ENCODE measurements at places on chromosomes 11 and 22.

DNA sequence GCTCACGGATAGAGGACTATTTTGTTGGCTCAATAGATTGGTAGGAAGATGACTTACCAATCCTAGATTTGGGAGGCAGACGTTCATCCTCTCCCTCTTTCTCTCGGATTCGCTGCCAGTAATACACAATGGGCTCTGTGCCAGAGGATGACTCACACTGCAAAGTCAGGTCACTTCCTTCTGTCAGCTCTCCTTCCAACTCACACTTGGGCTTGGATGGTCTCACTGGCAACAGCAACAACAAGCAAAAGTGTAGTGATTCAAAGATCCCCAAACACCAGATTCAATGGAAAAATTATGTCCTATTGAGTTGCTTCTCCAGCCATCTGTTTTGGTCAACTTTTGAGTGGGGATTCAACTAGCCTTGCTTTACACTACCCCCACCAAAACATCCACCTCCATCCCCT is 21.7 kb upstream of the HSPA8 start:
- peak; percentile 45 for DNase-seq

GRCh38 chr11:113651023-113651422 is 55.1 kb downstream of the TMPRSS5 start:
- no peak for DNase-seq

- DNase-seq, result no peak
Measured at GRCh38 chr11:69039501-69039900, 9.2 kb upstream of the TPCN2 start.

- DNase-seq, result no peak
Measured at GRCh38 chr11:103683576-103683975, 352.9 kb upstream of the DDI1 start.

DNA sequence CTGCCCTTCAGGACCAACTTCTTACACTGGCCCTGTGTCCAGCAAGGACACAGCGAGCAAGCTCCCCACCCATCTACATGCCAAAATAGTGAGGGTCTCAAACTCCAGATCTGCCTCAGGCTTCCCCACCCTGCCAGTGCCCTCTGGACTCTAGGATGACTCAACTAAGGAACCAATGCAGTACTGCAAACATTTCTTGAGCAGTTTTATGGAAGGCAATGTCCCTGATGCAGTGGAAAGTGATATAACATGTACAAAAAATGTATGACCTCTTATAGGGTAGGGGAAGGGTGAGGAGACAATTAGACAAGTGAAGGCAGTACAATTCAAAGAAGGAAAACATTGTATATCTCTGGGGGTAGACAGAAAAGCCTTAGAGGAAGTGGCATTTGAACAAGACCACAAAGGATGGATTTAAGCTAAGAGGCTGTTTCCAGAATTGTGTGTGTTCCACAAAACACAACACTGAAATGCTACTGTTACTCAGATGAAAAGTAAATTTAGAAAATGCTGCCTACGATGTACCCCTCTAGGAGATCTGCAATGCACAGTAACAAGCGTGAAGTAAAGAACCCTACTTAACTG is 47.3 kb downstream of the RAB30 start:
- no peak for DNase-seq

DNA sequence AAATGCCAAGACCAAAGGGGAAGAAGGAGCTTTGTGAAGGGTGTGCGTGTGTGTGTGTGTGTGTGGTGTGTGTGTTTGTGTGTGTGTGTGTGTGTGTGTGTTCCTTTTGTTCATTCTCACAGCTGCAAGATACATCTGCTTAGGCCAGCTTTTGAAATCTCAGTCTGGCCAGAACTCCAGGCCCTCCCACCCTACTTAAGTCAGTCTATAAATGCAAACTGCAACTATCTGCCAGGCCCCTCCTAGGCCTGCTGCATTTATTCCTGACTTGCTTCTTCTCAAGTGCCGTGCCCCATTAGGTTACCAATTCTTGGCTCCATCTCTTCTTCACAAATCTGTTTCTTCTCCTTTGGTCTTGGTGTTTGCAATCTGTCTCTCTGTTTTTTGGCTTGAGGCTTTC is 21.6 kb upstream of the RIC3 start:
- no peak for DNase-seq

GRCh38 chr22:39623603-39624500 is 53.3 kb downstream of the CACNA1I start:
- no peak for DNase-seq
